ENCODE measurements at places on chromosomes 11 and 22.
A peak's percentile ranks its signal among the peaks of the same experiment; 100 is the strongest.

- no peak for DNase-seq
- peaks cover 38% of the 10 kb centered on the region for H3K36me3 ChIP-seq
- H3K4me3 ChIP-seq, result no peak overlapping the region
- no peak overlapping the region for H3K27ac ChIP-seq
These were observed 7.2 kb downstream of the UCP2 start for GRCh38 chr11:73975479-73975757.

DNA sequence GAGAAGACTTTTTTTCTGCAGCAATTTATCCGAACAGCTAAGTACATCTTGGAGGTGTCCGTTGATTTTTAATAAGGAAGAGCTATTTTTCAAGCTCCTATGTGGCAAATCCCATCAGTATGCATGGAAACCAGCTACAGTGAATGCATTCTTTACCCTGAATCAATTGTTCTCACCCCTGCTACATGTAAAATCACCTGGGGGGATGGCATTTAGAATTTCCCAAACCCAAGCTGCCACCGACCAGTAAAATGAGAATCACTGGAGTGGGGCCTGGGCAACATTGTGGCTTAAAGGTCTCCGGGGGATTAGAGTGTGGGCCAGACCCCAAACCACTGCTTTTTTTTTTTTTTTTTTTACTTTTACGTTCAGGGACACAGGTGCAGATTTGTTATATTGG lies 2.8 kb upstream of the ZNF195 start:
- no peaks in the 10 kb centered on the region for H3K27me3 ChIP-seq
- DNase-seq, result no peak
- no peak overlapping the region for H3K4me3 ChIP-seq
- peaks cover 9% of the 10 kb centered on the region for H3K4me1 ChIP-seq
- no peak overlapping the region for H3K27ac ChIP-seq

DNA sequence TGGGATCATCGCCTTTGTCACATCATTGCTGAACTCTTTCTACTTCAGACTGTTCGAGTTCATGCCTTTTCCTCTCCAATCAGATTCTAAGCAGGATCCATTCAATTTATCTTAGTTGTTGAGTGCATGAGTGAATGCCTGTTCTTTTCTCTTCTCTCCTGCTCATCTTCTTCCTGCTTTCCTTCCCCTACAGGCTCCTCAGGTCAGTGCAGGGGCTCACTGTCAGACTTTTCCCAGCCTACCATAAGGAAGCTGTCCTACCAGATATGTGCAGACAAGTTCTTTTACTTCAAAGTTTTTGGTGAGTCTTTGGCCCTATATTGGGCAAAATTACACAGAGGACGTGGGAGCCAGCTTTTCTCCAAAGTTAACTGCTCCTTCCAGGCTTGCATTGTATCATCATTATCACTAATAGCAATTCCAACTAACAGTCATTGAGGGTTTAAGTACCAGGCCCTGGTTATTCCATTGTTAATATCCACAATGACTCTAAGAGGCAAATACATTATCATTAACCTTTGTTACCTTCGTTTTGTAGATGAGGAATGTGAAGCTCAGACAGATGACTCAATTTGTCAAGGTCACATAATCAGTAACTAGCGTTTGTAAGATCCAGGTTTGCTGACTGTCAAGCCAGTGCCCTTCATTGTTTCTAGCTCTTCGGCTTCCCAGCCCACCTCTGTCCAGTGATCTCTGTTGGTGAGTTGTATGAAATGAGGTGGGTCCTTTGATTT lies 30.4 kb downstream of the OR6Q1 start:
- no peaks in the 10 kb centered on the region for H3K36me3 ChIP-seq
- peaks cover 4% of the 10 kb centered on the region for H3K4me1 ChIP-seq
- no peak overlapping the region for H3K4me3 ChIP-seq
- no peak overlapping the region for H3K27ac ChIP-seq
- no peak for DNase-seq

- peaks cover 6% of the 10 kb centered on the region for H3K27me3 ChIP-seq
- peak overlapping the region; percentile 51 for H3K4me3 ChIP-seq
- no peaks in the 10 kb centered on the region for H3K36me3 ChIP-seq
These were observed 7.8 kb downstream of the SEPTIN3 start for GRCh38 chr22:41976961-41977566.

DNA sequence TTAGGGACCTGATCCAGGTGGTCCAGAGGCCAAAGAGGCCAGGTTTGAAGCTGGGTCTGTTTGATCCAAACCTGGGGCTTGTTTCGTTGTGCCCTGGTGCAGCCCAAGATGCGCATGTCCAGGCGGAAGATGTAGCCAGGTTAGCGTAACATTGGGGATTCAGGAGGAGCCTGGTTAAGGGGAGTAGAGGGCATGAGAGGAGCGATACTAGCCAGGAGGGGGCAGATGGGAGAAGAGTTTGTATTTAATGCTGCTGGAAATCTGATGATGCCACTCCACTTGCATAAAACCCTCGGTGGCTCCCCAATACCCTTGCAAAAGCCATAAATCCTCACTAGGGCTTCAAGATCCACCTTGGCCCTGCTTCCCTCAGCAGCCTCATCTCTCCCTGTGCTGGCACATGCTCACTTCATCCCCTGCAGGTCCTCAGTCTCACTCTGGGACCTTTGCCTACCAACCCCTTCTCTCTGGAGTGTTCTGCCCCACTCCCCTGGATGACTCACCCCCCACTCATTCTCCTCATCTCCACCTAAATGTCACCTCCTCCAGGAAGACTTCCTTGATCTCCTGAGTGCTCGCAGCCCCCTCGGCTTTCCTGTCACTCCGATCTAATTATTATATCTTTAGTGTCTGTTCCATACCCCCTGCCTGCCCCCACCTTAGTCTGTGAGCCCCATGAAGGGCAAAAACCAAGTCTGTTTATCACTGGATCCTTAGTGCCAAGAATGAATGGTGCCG lies 95.9 kb downstream of the MIAT start:
- H3K4me3 ChIP-seq, result no peak overlapping the region
- no peaks in the 10 kb centered on the region for H3K27me3 ChIP-seq
- no peaks in the 10 kb centered on the region for H3K36me3 ChIP-seq
- DNase-seq, result no peak

- no peak overlapping the region for H3K4me3 ChIP-seq
- no peaks in the 10 kb centered on the region for H3K36me3 ChIP-seq
- H3K27ac ChIP-seq, result no peak overlapping the region
- no peaks in the 10 kb centered on the region for H3K27me3 ChIP-seq
- H3K4me1 ChIP-seq, result no peaks in the 10 kb centered on the region
- DNase-seq, result no peak
These were observed 41.5 kb upstream of the RTL6 start for GRCh38 chr22:44539467-44540063.

GRCh38 chr11:59801981-59802638 lies 8.5 kb downstream of the MRPL16 start:
- DNase-seq, result no peak
- peaks cover 63% of the 10 kb centered on the region for H3K36me3 ChIP-seq
- H3K4me3 ChIP-seq, result no peak overlapping the region
- peak overlapping the region; percentile 22 for H3K27ac ChIP-seq

GRCh38 chr22:24578355-24579257 lies 14.3 kb downstream of the LRRC75B start:
- no peak overlapping the region for H3K4me3 ChIP-seq
- no peaks in the 10 kb centered on the region for H3K4me1 ChIP-seq
- no peaks in the 10 kb centered on the region for H3K27me3 ChIP-seq
- peaks cover 10% of the 10 kb centered on the region for H3K36me3 ChIP-seq

- no peaks in the 10 kb centered on the region for H3K36me3 ChIP-seq
- no peak overlapping the region for H3K4me3 ChIP-seq
- H3K27ac ChIP-seq, result no peak overlapping the region
- DNase-seq, result no peak
- no peaks in the 10 kb centered on the region for H3K27me3 ChIP-seq
- peaks cover 8% of the 10 kb centered on the region for H3K4me1 ChIP-seq
These were observed 72.0 kb downstream of the FLI1 start for GRCh38 chr11:128765571-128766549.

- H3K27ac ChIP-seq, result peak overlapping the region; percentile 46
- H3K27me3 ChIP-seq, result no peaks in the 10 kb centered on the region
- peaks cover 33% of the 10 kb centered on the region for H3K36me3 ChIP-seq
- DNase-seq, result no peak
These were observed 177.7 kb downstream of the NAV2 start for GRCh38 chr11:19890308-19890707.

DNA sequence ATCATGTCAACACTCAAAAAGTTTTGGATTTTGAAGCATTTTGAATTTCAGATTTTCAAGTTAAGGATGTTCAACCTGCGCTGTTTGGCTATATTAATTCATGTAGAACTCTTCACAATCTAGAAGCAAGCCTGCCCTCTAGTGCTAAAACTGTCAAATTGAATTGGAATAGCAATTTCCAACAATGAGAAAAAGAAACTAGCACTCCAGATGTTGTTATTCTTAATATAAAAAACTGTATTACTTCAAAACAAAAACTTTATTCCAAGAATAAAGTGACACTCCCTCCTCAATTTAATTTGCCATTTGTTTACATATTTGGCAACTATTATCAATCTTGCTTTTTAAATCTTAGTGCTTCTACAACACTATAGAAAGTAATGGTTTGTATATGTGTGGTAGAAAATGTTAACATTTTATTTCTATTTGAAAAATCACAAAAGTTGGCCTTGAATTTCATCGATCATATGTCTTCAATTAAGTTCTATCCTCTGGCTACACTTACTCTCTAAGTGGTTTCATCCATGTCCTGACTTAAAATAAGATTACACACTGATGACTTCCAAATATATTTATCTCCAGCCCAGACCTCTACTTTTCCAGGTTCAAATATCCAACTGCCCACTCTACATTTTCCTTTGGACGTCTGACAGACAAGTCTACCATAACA lies 36.6 kb downstream of the DCUN1D5 start:
- H3K27ac ChIP-seq, result no peak overlapping the region
- H3K4me3 ChIP-seq, result no peak overlapping the region
- no peaks in the 10 kb centered on the region for H3K27me3 ChIP-seq
- no peaks in the 10 kb centered on the region for H3K4me1 ChIP-seq

GRCh38 chr22:39138357-39138997 lies 14.0 kb downstream of the CBX7 start:
- H3K36me3 ChIP-seq, result peaks cover 24% of the 10 kb centered on the region
- H3K27ac ChIP-seq, result no peak overlapping the region
- no peaks in the 10 kb centered on the region for H3K4me1 ChIP-seq
- H3K27me3 ChIP-seq, result no peaks in the 10 kb centered on the region
- DNase-seq, result no peak

GRCh38 chr22:44147821-44148574 lies 32.7 kb upstream of the PARVG start:
- H3K4me3 ChIP-seq, result no peak overlapping the region
- no peak for DNase-seq
- H3K27me3 ChIP-seq, result no peaks in the 10 kb centered on the region
- no peak overlapping the region for H3K27ac ChIP-seq

- no peaks in the 10 kb centered on the region for H3K4me1 ChIP-seq
- no peak for DNase-seq
- H3K27ac ChIP-seq, result no peak overlapping the region
- H3K36me3 ChIP-seq, result no peaks in the 10 kb centered on the region
- H3K4me3 ChIP-seq, result no peak overlapping the region
These were observed 74.2 kb downstream of the CACNG2 start for GRCh38 chr22:36629320-36629719.

GRCh38 chr11:28146123-28146751 lies 38.0 kb downstream of the METTL15 start:
- H3K4me3 ChIP-seq, result no peak overlapping the region
- no peaks in the 10 kb centered on the region for H3K36me3 ChIP-seq
- H3K27ac ChIP-seq, result no peak overlapping the region
- DNase-seq, result no peak

DNA sequence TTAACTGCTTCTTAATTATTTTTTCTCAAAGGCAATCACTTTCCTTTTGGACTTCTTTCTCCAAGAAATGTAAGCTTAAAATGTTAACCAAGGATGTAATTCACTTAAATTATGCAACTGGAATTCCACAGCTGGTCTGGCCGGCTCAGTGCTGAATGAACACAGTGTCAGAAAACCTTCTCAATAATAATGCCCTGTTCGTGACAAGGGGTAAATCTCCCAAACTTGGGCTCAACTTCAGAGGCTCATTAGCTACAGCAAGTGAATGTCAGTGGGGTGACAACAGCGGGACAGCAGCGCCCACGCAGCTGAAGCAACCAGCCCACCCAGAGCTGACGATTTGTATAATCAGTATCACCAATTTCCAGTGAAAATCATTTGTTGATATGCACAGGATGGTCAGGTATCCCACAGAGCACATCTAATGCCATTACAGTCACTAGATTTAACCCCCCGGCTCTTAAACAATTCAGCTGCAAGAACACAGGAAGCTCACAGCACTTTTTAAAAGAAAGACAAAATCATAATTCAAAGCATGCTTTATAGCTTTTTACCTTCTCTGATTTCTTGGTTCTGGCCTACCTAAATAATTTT lies 704.8 kb downstream of the DLG2 start:
- DNase-seq, result no peak
- peak overlapping the region; percentile 8 for H3K4me3 ChIP-seq
- no peak overlapping the region for H3K27ac ChIP-seq
- H3K36me3 ChIP-seq, result no peaks in the 10 kb centered on the region

DNA sequence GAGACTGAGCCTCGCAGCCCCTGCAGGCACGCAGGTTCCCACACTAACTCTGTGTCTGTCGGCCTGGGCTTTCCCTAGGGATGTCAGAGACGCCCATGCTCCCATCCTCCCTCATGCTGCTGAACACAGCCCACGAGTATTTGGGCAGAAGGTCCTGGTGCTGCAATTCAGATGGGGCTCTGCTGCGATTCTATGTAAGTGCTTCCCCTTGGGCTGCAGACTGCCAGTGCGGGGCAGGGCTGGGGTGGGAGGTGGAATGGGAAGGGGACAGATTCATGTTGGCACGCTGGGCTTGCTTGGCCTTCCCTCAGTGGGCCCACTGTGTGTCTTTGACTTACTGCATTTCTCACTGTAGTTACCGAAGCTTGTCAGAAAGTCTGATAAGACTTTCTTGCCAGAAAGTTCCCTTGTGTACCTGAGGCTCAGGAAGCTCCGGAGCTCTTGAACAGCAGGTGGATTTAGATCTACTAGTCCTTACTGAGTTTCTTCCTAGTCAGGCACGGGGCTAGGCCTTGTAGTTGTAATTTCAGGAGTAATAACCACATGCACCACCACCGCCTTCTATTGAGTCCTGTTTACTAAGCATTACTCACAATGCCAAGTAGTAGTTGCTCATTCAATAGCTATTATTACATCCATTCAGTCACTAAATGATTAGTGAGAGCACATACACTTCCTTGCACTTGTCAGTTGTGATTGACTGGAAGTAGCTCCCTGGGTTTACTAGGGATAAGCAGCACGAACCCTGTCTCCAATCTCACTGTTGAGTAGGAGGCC lies 65.2 kb downstream of the CABIN1 start:
- H3K27ac ChIP-seq, result no peak overlapping the region
- peaks cover 35% of the 10 kb centered on the region for H3K36me3 ChIP-seq
- H3K4me3 ChIP-seq, result no peak overlapping the region
- DNase-seq, result no peak
- H3K4me1 ChIP-seq, result no peaks in the 10 kb centered on the region

- no peak overlapping the region for H3K4me3 ChIP-seq
- no peak for DNase-seq
- H3K27me3 ChIP-seq, result no peaks in the 10 kb centered on the region
- peak overlapping the region; percentile 77 for H3K27ac ChIP-seq
These were observed 47.1 kb downstream of the BID start for GRCh38 chr22:17726928-17727897.

Data from ascending aorta (tissue), 2 donors.